ENCODE measurements at places on chromosomes 5 and 9.

DNA sequence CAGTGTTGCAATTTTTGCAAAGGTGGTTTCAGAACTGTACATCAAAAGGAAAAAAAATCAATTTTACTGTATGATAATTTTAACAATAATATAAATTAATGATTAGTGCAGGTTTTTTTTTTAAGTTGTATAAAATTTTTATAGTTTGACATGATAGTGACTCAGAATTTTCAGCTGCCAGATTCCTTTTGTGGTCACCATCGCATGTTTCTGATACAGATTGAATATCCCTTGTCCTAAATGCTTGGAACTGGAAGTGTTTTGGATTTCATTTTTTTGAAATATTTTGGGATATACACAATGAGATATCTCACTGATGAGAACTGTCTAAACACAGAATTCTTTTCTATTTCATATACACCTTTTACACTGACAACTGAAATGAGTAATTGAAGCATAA lies 361.3 kb downstream of the RAB3C start:
- DNase-seq, result no peak

DNA sequence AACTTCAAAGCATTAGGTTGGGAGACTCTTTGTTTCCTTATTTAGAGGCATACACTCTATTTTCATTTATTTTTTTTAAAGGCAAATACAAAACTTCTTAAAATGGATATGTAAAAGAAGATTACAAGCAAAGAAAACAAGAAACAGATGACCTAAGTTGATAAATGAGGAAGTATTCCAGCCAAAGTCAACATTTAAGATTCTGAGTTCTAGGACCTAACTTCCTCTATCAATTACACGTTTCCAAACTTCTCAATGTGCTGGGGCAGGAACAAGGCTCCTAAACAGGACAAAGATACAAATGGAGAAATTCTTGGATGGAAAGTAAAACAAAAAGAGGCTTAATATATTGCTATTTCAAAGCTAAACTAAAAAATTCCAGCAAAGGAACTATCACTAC lies 89.5 kb downstream of the TLE1 start:
- no peak for DNase-seq

- DNase-seq, result no peak
Measured at GRCh38 chr5:134462761-134463160, 51.1 kb upstream of the CDKN2AIPNL start.

DNA sequence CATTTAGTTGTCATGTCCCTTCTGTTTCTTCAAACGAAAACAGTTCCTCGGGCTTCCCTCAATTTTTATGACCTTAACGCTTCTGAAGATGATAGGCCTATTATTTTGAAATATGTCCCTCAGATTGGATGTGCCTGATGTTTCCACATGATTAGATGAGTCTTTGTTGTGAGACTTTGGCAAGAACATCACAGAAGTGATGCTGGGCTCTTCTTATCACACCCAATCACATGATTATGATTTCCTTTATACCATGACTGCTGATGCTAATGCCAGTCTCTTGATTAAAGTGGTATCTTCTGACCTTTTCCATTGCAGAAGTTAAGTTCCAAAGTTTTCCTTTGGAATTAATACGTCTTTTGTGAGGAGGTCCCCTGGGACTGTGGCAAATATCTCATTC lies 175.7 kb downstream of the SAXO1 start:
- DNase-seq, result no peak

DNA sequence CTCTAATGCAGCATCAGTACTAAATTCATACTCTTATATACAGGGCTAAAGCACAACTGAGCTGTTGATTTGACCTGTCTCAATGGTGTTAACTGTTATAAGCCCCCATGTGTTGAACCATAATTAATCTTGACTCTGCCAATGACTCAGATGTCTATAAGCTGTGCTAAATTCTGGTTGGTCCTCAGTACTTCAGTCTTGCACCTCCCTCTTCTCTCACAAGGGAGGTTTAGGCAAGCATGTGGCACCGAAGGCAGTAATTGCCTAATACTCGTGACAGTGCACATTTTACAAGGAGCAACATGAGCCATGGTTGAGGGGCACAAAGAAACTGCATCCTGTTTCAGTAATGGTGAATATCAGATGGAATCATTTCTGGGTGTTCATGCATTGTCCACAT lies 255.9 kb downstream of the TRPM3 start:
- DNase-seq, result no peak

- DNase-seq, result no peak
Measured at GRCh38 chr5:4901305-4901811, 238.8 kb upstream of the ADAMTS16 start.
